ENCODE measurements at places on chromosomes 1 and 21.

DNA sequence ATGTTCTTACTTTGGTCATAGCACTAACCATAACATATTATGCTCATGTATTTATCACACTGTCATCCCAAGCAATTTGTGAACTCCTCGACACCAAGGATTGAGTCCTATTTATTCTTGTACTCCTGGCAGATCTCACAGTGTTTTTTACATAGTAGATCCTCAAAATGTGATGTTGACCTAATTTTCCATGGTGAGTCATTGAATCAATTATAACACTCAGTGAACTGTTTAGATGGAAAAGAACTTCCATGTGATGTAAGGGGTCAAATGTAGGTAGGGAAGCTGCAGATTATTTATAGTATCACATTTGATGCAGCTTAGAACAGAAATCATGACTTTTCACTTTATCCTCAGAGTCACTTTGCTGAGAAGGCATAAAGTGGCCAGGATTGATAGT is 281.9 kb upstream of the ADAMTS5 start:
- no peak overlapping the region for H3K4me3 ChIP-seq
- H3K27ac ChIP-seq: no peak overlapping the region
- H3K36me3 ChIP-seq: no peaks in the 10 kb centered on the region
- DNase-seq: peak; percentile 54

- no peaks in the 10 kb centered on the region for H3K36me3 ChIP-seq
- H3K27me3 ChIP-seq: no peaks in the 10 kb centered on the region
- H3K4me3 ChIP-seq: no peak overlapping the region
- no peak for DNase-seq
- H3K27ac ChIP-seq: no peak overlapping the region
These were observed 23.1 kb downstream of the USP25 start for GRCh38 chr21:15752763-15753407.

GRCh38 chr1:187634940-187635339 is 806.2 kb downstream of the PLA2G4A start:
- H3K27ac ChIP-seq: no peak overlapping the region
- H3K27me3 ChIP-seq: no peaks in the 10 kb centered on the region
- no peaks in the 10 kb centered on the region for H3K36me3 ChIP-seq

DNA sequence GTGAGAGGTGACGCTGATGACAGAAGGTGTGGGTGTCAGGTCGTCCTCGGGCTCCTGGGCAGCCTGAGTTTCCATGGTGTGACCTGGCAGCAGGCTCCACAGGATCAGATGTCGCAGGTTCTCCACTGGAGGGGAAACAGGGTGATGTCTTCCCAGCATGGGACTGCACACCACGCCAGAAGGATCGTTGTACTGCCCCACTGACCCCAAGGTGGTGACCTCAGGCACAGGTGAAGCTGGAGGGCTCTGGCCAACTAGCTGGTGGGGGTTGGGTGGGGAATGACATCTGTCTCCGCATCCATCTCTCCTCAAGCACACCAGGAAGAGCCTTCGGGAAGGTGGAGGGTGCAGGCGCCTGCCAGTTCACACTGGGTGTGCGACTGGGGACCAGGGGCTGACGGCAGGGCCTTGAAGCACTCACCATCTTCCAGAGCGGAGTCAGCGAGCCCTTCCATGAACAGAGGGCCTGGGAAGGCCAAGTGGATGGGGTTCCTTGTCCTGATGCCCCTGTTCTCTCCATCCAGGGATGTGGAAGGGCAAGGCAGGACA is 19.4 kb downstream of the LRRC71 start:
- no peak overlapping the region for H3K27ac ChIP-seq
- H3K27me3 ChIP-seq: no peaks in the 10 kb centered on the region
- DNase-seq: no peak
- H3K4me1 ChIP-seq: no peaks in the 10 kb centered on the region
- H3K36me3 ChIP-seq: peaks cover 91% of the 10 kb centered on the region

- no peak overlapping the region for H3K27ac ChIP-seq
- no peaks in the 10 kb centered on the region for H3K27me3 ChIP-seq
- no peaks in the 10 kb centered on the region for H3K4me1 ChIP-seq
- no peak for DNase-seq
These were observed 11.2 kb upstream of the SLC35E2B start for GRCh38 chr1:1703796-1704195.

DNA sequence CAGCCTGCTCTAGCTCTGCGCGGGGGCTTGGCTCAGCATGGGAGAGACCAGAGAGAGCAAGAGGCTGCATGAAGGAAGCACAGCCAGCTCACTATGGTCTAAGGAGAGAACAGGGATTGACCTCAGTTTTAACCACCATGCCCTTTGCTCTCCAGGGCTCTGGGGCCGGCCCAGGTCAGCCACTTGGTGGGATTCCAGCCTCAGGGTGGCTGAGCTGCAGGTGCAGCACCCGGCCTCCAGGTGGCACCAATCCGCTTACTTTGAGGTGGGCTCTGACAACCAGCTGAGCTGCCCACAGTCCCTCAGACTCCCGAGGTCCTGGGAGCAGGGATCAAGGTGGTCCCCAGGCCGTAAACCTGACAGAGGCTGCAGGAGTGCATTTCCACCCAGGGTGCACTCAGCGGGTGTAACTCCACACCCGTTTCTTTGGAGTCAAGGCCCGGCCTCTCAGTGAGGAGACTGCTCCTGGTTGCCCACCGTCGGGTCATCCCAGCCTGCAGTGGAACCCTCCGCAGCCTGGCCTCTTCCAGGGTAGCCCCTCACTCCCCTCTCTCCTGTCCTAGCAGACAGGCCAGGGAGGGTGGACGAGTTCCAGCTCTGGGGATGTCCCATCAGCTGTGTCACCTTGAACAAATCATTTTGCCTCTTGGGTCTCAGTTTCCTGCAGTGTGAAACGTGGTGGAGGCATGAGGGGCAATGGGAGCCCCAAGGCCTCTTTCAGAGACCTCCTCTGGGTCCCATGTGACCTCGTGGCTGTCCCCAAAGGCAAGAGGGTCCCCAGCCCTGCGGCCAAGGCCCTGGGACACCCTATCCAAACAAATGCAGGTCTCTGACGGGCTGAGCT is 607 bp upstream of the LGR6 start:
- DNase-seq: peak; percentile 52
- H3K27ac ChIP-seq: no peak overlapping the region
- H3K27me3 ChIP-seq: peaks cover 46% of the 10 kb centered on the region

DNA sequence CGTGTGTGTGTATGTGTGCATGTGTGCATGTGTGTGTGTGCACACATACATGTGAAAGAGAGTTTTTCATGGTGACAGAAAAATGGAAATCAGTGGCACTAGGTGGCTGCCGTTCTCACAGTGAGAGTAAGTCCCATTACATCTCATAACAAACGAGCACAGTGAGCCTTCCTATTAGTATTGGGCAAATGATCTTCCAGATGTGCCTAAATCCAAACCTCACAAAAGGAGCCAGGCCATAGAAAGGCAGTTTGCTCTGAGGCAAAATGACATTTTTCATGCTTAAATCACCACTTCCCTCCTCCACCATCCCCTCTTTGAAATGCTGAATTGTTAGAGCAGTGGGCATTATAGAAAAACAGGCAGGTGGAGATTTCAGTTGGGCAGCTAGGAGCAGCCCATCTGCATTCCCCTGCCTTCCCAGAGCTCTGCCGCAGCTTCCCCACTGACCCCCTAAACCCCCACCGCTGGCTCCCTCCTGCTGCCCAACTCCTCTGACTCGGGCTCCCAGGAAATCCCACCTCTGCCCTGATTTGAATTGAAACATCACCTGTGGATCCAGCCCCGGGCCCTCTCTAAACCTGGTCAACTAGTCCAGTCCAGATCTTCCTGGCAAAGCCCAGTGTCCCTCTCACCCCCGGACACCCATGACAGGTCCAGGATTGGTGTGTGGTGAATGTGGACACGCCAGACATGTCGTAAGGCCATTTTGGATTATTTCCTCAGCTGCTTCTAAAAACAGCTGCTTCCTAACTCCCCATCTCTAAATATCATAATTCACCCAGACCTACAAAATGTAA is 190.5 kb downstream of the SEC16B start:
- H3K27me3 ChIP-seq: peaks cover 4% of the 10 kb centered on the region
- no peaks in the 10 kb centered on the region for H3K36me3 ChIP-seq
- DNase-seq: no peak
- H3K4me1 ChIP-seq: no peaks in the 10 kb centered on the region

DNA sequence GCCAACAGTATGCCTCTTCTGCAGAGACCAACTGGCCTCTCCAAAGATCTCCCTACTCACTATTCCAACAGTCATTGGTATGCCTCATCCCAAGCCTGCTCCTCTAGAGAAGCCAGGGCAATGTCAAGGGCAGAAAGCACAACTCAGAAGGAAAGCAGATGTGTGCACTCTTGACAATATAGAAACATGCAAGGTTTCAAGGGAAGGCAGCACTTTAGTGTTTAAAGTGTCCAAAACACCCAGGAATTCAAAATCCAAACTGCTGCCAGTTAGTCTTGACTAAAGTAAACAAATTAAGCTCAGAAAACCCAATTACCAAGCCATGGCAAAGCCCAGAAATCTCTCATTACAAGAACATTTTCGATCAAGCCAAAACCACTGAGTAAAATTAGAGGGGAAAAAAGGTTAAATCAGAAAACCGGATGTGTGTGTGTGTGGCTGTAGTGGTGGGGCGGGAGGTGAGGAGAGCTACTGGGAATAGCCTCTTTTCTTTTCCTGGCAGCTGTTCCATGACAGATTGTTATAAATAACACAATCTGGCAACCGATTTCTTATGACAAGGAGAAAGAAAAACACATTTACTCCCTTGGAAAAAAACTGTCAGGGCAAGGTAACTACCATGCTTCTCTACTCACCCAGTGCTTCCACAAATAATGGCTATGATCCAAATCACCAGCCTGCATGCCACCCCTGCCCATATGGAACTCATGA is 39.2 kb downstream of the EIF2B3 start:
- H3K4me3 ChIP-seq: peak overlapping the region; percentile 13
- no peaks in the 10 kb centered on the region for H3K36me3 ChIP-seq
- peaks cover 2% of the 10 kb centered on the region for H3K4me1 ChIP-seq
- no peaks in the 10 kb centered on the region for H3K27me3 ChIP-seq
- H3K27ac ChIP-seq: no peak overlapping the region

DNA sequence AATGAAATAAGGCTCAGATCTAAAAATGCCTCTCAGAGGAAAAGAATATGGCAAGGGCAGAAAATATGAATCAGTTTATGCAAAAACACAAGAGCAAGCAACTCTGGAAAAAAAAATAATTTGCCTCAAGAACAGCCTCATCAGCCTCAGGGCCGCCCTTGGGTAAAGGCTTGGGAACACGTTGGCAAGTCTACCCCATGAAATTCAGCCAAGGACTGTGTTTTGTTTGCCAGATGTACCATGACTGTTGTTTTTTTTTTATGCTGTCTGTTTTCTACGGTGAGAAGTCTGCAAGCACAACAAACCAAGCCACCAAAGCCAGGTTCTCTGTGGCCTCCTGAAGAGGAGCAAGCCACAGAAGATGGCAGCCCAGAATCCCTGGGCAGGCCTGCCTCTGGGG is 18.0 kb downstream of the HHIPL2 start:
- no peaks in the 10 kb centered on the region for H3K27me3 ChIP-seq
- H3K4me3 ChIP-seq: no peak overlapping the region
- no peaks in the 10 kb centered on the region for H3K36me3 ChIP-seq
- H3K4me1 ChIP-seq: no peaks in the 10 kb centered on the region
- no peak overlapping the region for H3K27ac ChIP-seq

DNA sequence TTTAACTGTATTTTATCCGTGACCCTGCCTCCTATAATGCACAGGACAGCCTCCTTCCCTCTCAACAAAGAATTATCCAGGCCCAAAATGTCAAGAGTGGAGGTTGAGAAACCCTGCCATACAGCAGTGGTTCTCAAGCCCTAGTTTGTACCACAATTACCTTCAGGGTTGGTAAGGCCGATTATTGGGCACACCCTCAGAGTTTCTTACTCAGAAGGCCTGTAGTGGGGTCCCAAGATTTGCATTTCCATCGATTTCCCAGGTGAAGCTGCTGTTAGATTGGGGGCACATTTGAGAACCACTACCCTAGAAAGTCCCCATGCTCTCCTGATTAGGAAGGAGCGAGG is 400 bp upstream of the PGBD2 start:
- peak overlapping the region; percentile 76 for H3K4me3 ChIP-seq
- peaks cover 2% of the 10 kb centered on the region for H3K4me1 ChIP-seq
- peak overlapping the region; percentile 69 for H3K27ac ChIP-seq
- no peaks in the 10 kb centered on the region for H3K36me3 ChIP-seq
- no peak for DNase-seq
